ENCODE measurements at places on chromosomes 1 and 21.
A peak's percentile ranks its signal among the peaks of the same experiment; 100 is the strongest.

DNA sequence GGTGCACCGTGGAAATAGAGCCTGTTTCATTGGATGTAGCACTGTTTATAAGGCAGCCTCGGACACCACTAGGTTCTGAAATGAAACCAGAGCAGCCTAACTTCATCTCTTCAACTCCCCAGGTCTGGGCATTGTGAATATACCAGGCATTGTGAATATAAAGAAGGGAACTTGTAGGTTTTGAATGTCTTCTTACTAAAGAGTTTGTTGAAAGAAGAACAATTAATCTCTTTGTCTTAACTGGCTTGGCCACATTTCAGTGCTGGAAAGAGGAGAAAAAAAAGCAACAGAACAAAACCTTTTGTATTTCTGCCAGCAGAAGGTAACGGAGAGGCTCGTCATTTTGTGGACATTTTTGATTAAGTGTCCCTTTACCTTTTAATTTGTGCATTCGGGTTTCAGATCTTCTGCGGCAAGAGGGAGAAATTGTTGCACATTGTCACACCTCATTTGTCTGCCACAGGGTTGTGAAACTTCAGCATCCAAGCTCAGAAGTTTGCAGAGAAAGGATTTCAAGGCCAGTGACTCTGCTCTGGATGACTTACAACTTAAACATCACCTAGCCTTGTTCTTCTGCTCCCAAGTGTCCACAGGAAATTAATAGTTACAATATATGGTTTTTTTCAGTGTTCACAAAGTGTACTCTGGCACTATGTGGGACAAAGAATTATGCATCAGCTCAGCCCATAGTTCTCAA is 158.3 kb downstream of the KAZN start:
- no peak for DNase-seq

GRCh38 chr1:217004776-217005436 is 281.7 kb upstream of the ESRRG start:
- peak; percentile 19 for DNase-seq

- DNase-seq, result no peak
These were observed 18.1 kb upstream of the RBM15 start for GRCh38 chr1:110321045-110321444.

DNA sequence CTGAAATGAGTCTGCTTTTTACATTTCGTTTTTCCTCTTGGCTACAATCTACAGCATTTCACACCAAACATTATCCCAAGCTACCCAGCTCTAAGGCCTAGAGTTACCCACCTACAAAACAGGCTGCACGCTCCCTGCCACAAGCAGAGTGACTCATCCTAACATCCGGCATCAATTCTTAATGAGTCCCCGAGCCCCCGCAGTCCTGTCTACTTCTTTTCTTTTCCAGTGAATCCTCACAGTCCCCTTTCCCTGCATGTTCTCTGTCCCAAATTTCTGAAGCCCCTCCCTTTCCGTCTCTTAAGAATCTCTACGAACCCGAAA is 650 bp downstream of the PCNX2 start:
- DNase-seq, result peak; percentile 86

DNA sequence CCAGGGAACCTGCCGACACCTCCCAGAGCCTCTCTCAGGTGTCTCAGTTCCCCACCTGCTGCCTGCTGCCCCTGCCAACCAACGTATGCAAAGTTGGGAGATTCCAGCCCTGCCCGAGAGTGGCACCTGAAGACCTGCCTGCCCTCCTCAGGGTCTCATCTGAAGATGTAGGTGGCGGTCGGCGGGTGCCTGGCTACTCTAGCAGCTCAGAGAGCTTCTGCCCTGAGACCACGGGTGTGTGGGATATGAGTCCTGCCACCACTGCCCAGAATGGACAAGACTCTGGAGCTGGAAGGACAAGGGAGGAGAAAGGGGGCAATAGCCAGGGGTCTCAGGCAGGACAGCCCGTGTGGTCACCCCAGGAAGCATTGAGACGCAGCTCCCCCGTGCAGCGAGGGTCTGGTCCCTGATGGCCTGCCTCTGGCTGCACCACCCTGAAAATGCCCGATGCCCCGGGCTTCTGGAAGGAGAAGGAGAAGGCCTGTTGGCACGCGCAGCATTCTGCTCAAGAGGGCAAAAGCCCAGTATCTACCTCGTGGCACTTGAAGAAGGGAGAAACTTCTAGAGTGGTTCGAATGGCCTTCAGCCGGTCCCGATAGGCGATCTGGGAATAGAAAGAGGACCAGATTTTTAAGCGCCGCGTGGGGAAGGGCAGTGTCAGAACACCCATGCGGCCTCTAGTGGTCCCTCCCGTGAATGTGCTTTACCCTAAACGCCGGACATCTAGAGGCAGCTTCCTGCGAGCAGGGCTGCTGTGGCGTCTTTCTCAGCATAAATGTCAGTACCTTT is 88.8 kb downstream of the STUM start:
- DNase-seq, result no peak

- no peak for DNase-seq
These were observed 48.9 kb downstream of the SKI start for GRCh38 chr1:2276803-2277580.
